ENCODE measurements at places on chromosomes 11 and 22.

- DNase-seq = peak; percentile 20
Measured at GRCh38 chr22:49010901-49011300, 816.8 kb downstream of the BRD1 start.

DNA sequence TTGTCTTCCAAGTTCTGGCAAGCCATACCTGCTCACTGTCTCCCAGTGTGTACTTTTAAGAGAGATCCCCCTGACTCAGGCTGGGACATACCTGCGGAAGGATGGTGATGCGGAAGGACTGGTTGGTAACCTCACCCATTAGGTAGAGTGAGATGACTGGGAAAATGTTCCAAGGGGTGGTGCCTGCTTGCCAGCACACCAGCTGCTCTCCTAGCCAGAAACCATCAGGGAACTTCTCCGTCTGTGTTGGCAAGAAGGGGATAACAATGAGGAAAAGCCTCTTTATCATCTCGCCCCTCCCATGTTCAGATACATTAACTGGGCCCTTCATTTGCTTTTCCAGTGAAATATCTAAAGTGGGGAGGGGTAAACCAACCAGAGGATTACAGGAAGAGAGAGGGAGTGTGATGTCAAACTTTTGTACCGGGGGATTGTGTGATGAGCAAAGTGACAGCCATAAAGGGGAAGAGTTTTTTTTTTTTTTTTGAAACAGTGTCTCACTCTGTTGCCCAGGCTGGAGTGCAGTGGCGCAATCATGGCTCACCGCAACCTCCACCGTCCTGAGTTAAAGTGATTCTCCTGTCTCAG is at the start of gene BACE1-AS:
BACE1-AS (plus strand) TSS at position 538 of the 588 bp plus-strand sequence.
- no peak for DNase-seq

DNA sequence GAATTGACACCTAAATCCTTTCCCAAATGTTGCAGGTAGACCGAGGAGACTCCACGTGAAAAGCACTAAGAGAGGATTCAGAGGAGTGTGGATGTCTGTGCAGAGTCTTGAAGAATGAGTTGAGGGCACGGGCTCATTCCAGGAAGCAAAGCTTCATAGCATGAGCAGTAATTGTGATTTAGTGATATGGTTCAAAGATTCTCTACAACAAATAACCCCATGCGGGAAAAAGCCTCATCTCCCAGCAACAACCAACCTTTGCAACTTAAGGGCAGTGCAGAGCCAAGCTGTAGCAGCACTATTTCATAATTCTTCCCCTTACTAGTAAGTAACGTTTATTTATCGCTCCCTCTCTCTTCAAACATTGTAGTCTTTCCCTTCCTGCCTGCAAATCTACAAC is 87.5 kb upstream of the CLMP start:
- DNase-seq = no peak

- DNase-seq = no peak
Measured at GRCh38 chr22:19987394-19988306, 29.0 kb downstream of the ARVCF start.

DNA sequence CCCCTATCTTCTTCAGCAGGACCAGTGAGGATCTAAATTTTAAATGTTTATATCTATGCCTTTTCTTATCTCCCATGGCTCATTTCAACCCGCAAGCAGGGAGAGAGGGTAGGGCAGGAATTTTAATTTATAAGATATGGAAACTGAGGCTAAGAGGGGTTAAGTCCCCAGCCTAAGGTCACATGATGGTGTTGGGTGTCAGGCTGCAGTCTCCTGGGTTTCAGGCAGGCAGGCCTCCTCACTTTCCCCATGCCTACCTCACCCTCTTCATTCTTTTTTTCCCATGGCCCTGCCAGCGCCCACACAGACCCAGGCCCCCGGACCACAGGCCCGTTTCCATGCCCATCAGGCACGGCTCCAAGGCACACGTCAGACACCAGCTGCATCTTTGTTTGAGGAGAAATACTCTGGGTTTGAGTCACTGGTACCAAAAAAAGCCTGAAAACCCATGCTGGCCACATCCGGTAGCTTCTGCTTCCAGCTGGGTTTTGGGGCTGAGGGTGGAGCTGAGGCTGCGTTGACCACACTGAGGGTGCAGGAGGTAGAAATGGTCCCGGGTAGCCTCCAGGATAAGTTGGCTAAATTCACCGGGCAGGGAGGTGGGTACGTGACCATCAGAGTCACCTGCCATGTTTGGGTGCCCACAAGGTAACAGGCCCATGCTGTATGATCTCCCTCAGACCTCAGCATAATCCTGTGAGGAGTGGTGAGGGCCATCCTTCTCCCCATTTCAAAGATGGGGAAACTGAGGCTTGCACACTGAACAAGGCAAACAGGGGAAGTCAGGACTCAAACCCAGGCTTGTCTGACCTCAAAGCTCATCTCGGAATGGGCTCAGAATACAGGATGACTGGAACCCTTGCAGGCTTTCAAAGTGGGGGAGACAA is 7.5 kb downstream of the CRYBB1 start:
- DNase-seq = no peak

DNA sequence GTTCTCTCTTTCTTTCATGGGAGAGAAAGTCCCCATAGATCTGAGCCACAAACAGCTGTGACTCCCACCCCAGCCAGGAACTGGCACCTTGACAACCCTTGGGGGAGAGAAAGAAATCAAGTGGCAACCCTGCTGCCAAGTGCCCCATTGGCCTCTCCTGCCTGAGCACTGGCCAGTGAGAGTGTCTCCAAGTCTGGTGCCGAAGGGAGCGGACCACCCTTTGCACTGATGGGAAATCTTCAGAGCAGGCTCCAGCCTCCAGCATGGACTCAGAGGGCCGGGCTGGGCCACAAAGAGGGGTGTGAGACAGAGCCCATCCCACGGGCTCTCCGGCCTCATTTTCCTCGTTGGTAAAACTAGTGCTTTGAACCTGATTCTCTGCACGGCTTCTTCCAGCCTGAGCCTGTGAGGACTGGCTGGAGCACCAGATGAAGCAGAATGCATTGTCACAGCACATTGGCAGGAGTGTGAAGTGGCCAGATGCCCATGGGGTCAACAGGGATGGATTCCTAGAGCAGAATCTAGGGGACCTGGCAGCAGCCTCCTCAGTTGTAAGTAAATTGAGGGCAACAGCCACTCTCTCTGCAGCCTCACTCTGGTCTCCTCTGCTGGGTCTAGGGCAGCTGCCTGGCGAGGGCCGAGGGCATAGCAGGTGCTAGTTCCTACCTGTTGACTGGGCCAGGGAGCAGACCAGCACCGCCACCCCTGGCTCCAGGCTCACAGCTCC is 81.4 kb downstream of the TRIM29 start:
- DNase-seq = peak; percentile 43

Data from ecto neural progenitor cell (in vitro differentiated cells).